ENCODE measurements at places on chromosomes 4 and X. TPM values are rescaled to one million over a fixed set of nuclear protein-coding genes. Genes with fewer than 3 reads are reported as not detected.

IQCM gene
- polyA plus RNA-seq, result not detected

AWAT2 gene
- not detected for polyA plus RNA-seq

DBET gene
- not detected for polyA plus RNA-seq

C4orf17 gene
- 0.37 TPM for polyA plus RNA-seq

SMR3A gene
- polyA plus RNA-seq, result not detected

DCAF8L2 gene
- polyA plus RNA-seq, result not detected

MAGEB6B gene
- polyA plus RNA-seq, result not detected

AMBN gene
- polyA plus RNA-seq, result 0.80 TPM

PCDH10 gene
- polyA plus RNA-seq, result 7.4 TPM

CHIC1 gene
- 12.1 TPM for polyA plus RNA-seq

- no peak for DNase-seq
Observed at GRCh38 chr4:14865804-14866203, 136.5 kb upstream of the CPEB2 start.

- no peak for DNase-seq
Observed at GRCh38 chrX:107204068-107204605, 2.1 kb downstream of the NUP62CL start.

GRCh38 chr4:146134761-146135445 is 40.6 kb upstream of the LSM6 start:
- DNase-seq, result no peak

GRCh38 chr4:140049849-140050637 is 103.9 kb downstream of the MAML3 start:
- no peak for DNase-seq

DNA sequence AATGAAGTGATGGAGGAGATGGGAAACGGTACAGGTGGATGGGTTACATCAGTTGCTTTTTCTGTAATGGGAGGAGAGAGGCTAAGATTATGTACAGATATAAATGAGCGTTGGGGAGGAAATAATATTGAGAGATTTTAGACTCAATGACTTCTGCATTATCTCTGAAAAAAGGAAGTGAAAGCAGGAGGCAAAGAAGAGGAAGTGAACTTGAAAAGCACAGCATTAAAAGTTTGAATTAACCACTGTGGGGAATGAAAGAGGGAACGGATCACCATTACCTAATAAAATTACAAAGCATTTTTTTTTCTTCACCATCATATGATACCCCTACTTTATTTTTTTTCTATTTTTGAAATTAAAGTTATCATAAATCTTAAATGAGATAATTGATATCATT is 1025.5 kb downstream of the RPA4 start:
- DNase-seq, result no peak

DNA sequence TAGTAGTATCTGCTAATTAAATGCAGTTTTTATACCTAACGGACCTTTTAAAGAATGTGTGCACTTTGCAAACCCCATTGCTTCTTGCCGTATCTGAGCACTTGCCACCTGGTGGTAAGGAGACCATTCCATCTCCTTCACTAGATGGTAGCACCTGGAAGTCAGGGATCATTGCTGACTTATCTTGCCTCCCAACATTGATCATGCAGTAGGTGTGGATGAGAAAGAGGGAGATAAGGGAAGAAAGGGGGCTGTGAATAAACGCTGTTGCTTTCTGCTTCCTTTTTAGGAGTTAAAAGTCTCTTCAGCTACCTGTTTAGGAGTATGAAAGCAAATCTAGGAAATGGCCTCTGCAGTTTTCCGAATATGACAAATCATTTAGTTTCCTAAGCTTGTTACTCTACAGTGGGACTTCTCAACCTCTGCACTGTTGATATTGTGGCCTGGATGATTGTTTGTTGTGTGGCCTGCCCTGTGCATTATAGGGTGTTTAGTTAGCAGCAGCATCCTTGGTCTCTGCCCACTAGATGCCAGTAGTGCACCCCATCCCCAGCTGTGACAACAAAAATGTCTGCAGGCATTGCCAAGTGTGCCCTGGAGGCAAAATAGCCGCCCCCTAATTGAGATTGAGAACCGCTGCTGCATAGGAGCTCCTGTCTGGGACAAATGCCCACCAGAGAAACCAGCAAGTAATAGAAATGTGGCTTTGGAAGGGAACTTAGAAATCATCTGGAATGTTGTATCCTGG is 38.8 kb downstream of the GAB1 start:
- no peak for DNase-seq

DNA sequence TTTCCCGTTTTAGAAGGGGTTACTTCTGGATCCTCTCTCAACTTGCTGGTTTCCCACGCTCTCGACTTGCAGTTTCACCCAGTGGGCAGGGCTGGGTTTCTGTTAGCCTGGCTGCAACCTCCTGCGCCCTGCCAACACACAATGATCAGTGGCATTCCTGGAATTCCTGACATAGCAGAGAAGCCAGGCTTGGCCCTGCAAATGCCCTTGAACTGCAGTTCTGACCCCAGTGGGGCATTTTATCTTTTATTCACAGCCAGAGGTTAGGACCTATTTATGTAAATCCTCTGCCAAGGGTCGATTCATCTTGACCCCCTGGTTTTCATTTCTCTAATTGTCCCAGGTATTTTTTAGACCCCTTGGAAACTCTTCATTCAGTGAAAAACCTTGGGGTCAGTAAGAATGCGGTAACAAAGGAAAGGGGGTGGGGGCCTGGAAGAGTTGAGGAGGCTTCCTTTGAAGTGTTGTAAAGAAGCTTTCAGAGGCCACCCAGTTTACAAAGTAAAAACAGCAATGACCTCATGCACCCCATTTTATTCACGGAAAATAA is 217.6 kb downstream of the ZNF674 start:
- DNase-seq, result peak; percentile 40

DNA sequence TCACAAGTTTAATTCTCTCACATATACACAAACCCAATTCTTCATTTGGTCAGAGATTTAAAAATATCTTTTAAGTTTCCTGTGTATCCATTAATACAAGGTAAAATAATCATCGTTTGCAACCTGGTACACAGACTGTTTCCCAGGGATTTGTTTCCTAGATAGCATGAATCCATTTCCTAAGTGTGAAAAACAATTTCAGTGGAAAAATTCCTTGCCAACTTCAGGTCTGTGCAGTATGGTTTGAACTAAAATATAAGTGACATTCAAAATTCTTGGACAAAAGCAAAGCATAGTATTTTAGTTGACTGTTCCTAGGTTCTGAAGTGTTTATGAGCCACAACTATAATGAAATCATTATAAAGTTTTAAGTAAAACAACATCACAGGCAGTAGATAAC is 24.4 kb downstream of the NAF1 start:
- no peak for DNase-seq

DNA sequence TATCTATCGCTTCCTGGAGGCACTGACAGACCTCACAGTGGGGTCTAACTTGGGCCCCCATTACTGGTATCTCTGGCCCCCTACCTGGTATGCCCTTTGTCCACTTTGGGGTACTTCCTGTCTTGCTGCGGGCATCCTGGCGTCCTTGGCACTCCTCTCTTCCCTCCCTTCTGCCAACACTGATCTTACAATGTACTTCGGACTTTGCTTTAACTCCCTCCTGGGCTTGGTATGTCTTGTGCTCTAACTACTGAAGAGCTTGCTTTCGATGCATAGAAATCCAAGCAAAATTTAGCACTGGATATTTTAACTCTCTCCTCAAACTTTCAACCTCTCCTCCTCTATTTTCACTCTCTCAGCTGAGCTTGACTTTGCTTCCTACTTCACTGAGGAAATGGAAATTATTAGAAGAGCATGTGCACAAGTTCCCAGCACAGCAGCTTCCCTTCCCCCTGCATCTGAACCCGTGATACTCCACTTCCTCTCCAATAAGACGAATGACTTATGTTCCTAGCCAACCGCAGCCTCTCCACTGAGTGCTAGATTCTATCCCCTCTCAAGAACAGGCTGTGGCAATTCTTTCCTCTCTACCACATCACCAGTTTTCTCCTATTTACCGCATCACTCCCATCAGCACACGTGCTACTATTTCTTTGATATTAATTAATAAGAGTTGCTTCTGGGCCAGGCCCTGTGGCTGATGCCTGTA is 52.9 kb downstream of the SUPT20HL2 start:
- DNase-seq, result no peak

DNA sequence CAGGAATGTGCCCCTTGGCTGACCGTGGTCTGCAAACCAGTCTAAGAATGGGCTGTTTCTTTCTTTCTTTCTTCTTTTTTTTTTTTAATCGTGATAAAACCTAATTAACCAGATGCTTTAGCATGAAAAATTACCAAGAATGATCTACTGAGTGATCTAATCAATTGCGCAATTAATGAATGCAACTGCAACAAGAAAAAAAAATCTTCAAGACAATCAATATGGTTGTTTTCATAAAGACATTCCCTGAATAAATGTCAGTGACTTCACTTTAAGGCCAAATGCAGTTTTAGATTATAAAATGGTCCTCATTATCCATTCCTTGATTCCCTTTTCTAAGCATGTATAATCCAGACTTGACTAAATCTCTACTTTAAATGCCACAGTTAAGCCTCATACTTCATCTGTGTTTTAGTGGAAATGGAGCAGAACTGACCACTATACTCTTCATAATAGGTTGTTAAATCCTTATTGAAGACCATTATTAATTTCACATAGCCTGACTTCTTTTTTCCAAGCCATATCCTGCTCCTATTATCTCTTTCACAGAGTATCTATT is 51.6 kb upstream of the SETD7 start:
- no peak for DNase-seq

- no peak for DNase-seq
Observed at GRCh38 chr4:126058596-126058995, 743.8 kb downstream of the FAT4 start.

DNA sequence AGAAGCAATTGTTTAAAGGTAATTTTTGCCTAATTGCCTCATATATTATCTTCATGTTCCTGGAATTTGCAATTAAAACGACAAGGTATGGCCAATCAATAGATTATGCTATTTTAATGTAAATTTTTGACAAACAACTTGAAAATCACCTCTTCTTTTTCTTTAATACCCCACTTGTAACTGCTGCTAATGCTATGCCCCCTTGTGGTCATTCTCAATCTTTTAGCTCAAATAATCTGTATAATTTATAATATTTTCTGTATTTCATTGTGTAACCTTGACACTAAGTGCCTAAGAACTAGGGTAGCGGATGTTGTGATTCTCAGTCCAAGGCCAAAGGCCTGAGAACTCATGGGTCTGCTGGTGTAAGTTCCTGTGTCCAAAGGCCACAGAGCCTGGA is 831.7 kb upstream of the POU3F4 start:
- no peak for DNase-seq

Measured in left kidney (tissue), 8 donors.